ENCODE measurements at places on chromosomes 2 and 18.

- no peaks in the 10 kb centered on the region for H3K36me3 ChIP-seq
- no peak for DNase-seq
- no peak overlapping the region for H3K27ac ChIP-seq
- H3K4me3 ChIP-seq: no peak overlapping the region
- H3K4me1 ChIP-seq: no peaks in the 10 kb centered on the region
These were observed 63.1 kb downstream of the PARD3B start for GRCh38 chr2:204608237-204608939.

GRCh38 chr2:2164326-2164917 is 166.7 kb downstream of the MYT1L start:
- H3K4me1 ChIP-seq: no peaks in the 10 kb centered on the region
- H3K4me3 ChIP-seq: no peak overlapping the region
- no peak for DNase-seq
- no peak overlapping the region for H3K27ac ChIP-seq
- no peaks in the 10 kb centered on the region for H3K36me3 ChIP-seq
- no peaks in the 10 kb centered on the region for H3K27me3 ChIP-seq

DNA sequence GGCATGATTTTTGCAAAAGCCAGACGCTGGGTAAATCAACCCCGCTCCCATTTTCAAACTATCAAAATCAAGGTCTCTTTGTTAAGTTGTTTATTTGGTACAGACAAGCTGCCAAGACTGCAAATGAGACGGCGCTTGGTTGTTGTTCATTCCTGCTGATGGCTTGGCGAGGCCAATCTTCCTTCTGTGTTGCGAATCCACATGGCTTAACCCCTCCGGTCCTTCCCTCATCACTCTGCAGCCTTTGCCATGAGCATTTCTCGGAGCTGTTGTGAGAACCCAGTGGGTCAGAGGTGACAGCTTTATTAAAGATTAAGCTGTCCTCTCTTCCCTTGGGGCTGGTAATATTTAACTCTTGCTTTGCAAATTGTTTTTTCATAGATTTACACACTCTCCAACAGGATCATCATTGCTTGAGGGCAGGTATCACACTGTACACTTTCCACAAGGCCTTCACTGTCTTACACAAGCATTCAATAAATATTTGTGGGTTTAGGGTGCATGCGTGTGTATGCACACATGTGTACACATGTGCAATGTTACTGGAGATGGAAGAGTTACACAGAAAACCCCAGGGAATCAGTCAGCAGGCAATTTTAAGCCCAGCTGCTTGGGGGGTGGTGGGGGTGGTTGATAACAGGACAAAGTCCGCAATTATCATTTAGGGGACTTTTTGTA is 27.8 kb upstream of the KCNF1 start:
- H3K4me1 ChIP-seq: peaks cover 31% of the 10 kb centered on the region
- H3K27me3 ChIP-seq: no peaks in the 10 kb centered on the region
- peak overlapping the region; percentile 5 for H3K4me3 ChIP-seq
- H3K27ac ChIP-seq: peak overlapping the region; percentile 70

GRCh38 chr18:79379251-79379905 is 16.4 kb upstream of the NFATC1 start:
- H3K27ac ChIP-seq: no peak overlapping the region
- H3K4me3 ChIP-seq: no peak overlapping the region
- H3K4me1 ChIP-seq: no peaks in the 10 kb centered on the region
- peak; percentile 46 for DNase-seq
- no peaks in the 10 kb centered on the region for H3K27me3 ChIP-seq

DNA sequence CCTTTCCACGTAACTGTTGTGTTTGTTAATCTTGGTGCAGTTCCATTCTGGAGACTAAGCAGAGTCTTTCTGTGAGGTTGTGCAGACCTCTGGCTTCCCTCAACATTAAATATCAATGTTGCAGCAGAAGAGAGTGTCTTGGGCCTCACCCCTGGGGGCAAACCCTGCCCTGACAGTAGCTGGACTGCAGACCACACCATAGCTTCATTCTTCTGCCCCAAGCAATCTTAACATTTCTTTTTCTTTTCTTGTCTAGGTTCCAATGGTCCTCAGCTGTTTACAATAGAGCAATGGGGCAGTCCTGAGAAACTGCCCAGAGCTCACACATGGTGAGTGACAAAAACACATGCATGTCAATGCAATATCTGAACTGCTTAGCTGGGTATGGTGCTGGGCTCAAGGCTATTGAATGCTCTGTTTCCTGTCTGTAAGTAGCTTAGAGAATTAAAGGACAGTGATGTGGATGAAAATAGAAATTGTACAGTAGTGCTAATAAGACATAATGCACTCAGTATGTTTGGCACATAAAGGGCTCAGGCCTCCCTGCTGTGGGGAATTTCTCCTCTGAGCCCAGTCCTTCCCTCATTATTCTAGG is 237.6 kb downstream of the ALPK2 start:
- DNase-seq: peak; percentile 7
- no peaks in the 10 kb centered on the region for H3K27me3 ChIP-seq
- H3K36me3 ChIP-seq: peaks cover 68% of the 10 kb centered on the region

DNA sequence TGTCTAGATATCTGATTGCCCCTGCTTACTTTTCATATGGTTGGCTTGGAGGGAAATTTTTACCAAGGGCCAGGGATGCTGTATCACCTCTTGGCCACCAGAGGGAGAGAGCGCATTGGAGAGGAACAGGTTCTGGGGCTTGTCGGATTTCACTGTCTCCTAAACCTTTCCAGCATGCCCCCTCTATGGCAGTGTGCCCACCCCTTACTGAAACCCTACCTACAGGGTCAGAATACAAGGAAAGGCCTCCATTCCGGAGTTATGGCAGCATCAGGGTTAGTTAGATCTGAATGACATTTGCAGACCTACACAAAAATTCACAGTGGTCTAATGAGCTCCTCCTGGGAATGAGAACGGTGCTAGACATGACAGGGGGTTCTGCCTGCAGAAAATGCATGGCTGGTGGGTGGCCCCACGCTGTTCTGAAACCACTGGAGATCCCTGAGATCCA is 5.8 kb downstream of the SLC14A2 start:
- peak; percentile 80 for DNase-seq
- peaks cover 26% of the 10 kb centered on the region for H3K27me3 ChIP-seq
- no peak overlapping the region for H3K4me3 ChIP-seq
- H3K4me1 ChIP-seq: peaks cover 3% of the 10 kb centered on the region
- no peaks in the 10 kb centered on the region for H3K36me3 ChIP-seq

- DNase-seq: no peak
- H3K36me3 ChIP-seq: no peaks in the 10 kb centered on the region
- H3K27ac ChIP-seq: no peak overlapping the region
These were observed 82.6 kb downstream of the MAPRE2 start for GRCh38 chr18:35123811-35124210.

DNA sequence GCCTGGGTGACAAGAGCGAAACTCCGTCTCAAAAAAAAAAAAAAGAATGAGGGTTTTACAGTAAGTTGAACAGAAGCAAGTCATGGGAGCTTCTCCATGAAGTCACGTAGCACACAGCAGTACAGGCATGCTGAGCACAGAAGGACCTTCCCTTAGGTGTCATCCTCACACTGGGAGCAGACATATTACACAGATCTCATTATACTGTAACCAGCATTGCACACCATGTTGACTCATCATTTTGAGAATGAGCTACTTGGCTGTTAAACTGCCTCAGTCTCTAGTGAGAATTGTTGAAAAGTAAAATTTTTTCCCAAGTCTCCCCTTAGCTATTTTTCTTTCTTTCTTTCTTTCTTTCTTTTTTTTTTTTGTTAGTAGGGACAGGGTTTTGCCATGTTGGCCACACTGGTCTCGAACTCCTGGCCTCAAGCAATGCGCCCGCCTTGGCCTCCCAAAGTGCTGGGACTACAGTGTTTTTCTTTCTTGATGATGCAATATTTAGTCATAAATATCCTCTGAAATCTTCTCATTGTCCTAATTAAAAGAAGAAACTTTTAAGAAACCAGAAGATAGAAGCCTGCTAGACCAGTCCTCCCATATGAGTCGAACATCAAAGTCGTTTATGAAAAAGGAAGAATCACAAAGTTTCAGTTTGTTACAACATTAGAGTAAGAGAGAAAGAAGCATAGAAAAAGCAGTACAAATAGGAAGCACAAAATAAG is 37.9 kb upstream of the PPP1CB start:
- H3K27me3 ChIP-seq: no peaks in the 10 kb centered on the region
- no peaks in the 10 kb centered on the region for H3K4me1 ChIP-seq
- no peak overlapping the region for H3K4me3 ChIP-seq
- DNase-seq: no peak
- no peak overlapping the region for H3K27ac ChIP-seq

DNA sequence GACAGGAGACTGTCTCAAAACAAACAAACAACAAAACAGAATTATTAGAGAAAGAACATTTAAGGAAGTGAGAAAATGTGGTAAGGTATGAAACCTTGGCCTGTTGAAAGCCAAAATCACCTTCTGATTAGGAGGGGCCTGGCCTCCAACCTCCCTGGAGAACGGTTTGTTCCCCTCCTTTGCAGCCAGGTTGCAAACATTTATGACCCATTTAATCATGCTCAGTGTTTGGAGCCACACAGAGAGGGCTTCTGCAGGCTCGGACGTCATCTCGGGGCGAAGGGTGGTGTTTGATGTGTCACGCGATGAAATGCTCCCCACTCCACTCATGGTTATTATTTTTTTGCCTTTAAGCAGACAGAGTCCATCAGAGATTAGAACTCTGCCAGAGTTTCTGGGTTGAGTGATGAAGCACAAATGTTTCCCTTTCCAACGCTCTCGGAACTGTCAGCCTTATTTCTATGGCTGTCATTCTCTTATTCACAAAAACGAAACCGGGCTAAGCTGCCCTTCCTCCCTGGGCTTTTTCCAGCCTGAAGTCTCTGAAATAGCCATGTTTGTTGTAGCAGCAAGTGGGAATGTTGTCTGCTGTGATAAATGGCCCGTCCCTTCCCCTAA is 33.6 kb upstream of the ROCK2 start:
- no peaks in the 10 kb centered on the region for H3K27me3 ChIP-seq
- no peak overlapping the region for H3K4me3 ChIP-seq
- H3K27ac ChIP-seq: no peak overlapping the region
- DNase-seq: no peak
- H3K4me1 ChIP-seq: no peaks in the 10 kb centered on the region

- no peaks in the 10 kb centered on the region for H3K27me3 ChIP-seq
- no peak overlapping the region for H3K27ac ChIP-seq
- no peaks in the 10 kb centered on the region for H3K36me3 ChIP-seq
- DNase-seq: no peak
- H3K4me1 ChIP-seq: no peaks in the 10 kb centered on the region
These were observed 321.5 kb downstream of the RND3 start for GRCh38 chr2:150165988-150166312.

DNA sequence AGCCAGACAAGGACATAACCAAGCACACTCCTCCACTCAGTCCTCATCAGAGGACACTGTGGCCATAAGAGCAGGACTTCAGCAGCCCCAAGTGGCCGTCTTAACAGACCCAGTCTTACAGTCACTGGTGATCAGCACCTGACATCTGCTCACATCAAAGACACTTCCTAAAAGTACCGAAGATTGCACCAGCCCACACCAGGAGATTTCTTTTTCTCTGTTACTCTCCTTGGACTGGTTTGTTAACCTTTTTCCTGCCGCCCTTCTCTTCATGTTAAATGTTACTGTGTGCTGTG is 44.1 kb downstream of the MRPS5 start:
- no peak overlapping the region for H3K27ac ChIP-seq
- no peaks in the 10 kb centered on the region for H3K36me3 ChIP-seq
- DNase-seq: peak; percentile 59
- no peak overlapping the region for H3K4me3 ChIP-seq

GRCh38 chr2:30565851-30566358 is 118.9 kb downstream of the LCLAT1 start:
- H3K4me1 ChIP-seq: no peaks in the 10 kb centered on the region
- no peaks in the 10 kb centered on the region for H3K27me3 ChIP-seq
- no peak overlapping the region for H3K4me3 ChIP-seq
- H3K27ac ChIP-seq: no peak overlapping the region

DNA sequence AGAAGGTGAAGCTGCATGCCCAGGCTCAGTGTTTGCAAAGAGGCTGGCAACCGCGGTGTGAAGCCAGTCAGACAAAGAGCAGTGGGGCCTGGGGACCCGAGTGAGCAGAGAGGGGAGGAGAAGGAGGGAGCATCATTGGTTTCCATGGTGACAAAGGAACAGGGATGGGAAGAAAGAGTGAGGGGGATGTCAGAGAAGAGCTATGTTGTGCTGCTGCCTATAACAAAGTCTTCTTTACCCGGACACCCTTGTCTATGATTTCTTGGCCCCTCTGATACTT is 14.5 kb downstream of the TMEM247 start:
- no peak overlapping the region for H3K4me3 ChIP-seq
- no peaks in the 10 kb centered on the region for H3K36me3 ChIP-seq
- DNase-seq: no peak
- H3K27me3 ChIP-seq: peaks cover 32% of the 10 kb centered on the region
- no peak overlapping the region for H3K27ac ChIP-seq
- H3K4me1 ChIP-seq: peaks cover 3% of the 10 kb centered on the region

Data from endodermal cell (in vitro differentiated cells).